ENCODE measurements at places on chromosomes 3 and 15. TPM values are rescaled to one million over a fixed set of nuclear protein-coding genes. Genes with fewer than 3 reads are reported as not detected.

ATP8B4 gene
- total RNA-seq: 9.5 TPM

GOLGA6L4 gene
- total RNA-seq: 2.8 TPM

PODXL2 gene
- 6.4 TPM for total RNA-seq

RBP2 gene
- 295 TPM for total RNA-seq

CFAP20DC gene
- total RNA-seq: 2.6 TPM

CATSPER2 gene
- 3.9 TPM for total RNA-seq

DNA sequence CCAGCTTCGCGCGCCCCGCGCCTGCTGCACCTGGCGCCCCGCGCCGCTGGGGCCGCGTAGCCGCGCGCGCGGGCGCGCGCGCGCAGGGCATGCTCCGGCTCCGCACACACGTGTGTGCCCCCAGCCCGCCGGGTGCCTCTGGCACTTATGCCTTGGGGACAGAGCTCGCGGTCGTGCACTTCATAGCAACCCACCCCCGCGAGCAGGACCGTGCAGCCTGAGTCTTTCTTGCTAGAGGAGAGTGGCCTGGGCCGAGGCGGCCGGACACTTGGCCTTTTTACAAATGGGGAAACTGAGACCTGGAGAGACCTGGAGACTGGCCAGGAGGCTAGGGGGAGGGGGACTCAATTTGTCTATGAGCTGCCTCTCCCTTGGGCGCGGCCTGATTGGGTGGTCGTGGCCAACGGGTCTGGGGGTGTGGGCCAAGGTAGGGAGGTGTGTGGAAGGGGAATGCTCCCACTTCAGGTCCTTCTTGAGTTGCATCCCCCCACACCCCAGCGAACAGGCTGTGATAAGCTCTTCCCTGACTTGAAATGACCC lies 562 bp downstream of the NBEAL2 start:
- H3K4me3 ChIP-seq: peak overlapping the region; percentile 89
- peak overlapping the region; percentile 74 for H3K27ac ChIP-seq
- H3K36me3 ChIP-seq: no peaks in the 10 kb centered on the region

DNA sequence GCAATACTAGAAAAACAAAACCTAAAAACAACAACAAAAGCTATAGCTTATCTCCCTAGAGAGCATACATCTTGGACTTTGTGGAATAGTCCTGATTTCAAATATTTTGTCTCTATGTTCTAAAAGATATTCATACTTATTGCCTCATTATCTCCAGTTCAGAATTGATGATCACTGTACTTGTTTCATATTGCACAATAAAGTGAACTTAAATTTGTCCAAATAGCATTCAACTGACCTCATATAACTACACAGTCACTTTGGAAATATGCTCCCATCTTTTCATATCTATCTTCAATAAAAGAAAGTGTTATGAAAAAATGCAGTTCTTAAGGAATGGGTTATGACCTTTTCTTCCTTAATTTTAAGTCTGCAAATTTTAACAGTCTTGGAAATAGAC lies 228.6 kb upstream of the CMC1 start:
- no peaks in the 10 kb centered on the region for H3K4me1 ChIP-seq
- DNase-seq: no peak
- no peaks in the 10 kb centered on the region for H3K36me3 ChIP-seq
- no peaks in the 10 kb centered on the region for H3K27me3 ChIP-seq
- H3K27ac ChIP-seq: no peak overlapping the region
- no peak overlapping the region for H3K4me3 ChIP-seq

DNA sequence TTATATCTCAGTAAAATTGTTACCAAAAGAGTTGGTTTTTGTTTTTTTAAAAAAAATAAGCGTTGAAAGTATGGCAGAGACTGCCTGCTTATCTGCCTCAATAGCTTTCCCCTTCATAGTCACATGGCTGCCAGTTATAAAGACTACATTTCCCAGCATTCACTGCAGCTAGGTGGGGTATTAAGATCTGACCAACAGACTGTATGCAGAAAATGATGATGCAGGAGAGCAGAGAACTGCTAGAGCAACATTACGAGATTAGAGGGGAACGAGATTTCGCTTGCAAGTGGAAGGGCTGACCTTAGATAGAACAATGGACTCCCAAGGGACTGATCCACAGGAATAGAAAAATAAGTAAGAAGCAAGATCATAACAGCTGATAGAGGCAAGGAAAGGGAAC lies 14.3 kb downstream of the RHOA start:
- H3K27ac ChIP-seq: no peak overlapping the region
- no peaks in the 10 kb centered on the region for H3K27me3 ChIP-seq
- peak; percentile 26 for DNase-seq

DNA sequence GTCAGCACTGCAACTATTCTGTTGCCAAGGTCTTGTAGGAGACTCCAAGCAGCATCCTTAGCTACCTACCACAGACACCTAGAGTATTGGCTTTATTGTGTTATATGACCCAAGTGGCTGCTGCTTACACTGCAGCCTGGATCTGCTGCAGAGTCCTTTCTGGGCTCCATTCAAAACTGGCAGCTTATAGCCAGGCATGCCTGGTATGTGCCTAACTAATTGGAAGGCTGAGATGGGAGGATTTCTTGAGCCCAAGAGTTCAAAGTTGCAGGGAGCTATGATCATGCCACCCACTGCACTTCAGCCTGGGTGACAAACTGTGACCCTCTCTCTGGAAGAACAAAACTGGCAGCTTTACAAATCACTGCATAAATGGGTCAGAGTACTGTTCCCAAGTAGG lies 8.6 kb downstream of the NDUFB4 start:
- no peak overlapping the region for H3K4me3 ChIP-seq
- no peaks in the 10 kb centered on the region for H3K27me3 ChIP-seq
- H3K27ac ChIP-seq: no peak overlapping the region
- no peak for DNase-seq
- H3K36me3 ChIP-seq: no peaks in the 10 kb centered on the region

DNA sequence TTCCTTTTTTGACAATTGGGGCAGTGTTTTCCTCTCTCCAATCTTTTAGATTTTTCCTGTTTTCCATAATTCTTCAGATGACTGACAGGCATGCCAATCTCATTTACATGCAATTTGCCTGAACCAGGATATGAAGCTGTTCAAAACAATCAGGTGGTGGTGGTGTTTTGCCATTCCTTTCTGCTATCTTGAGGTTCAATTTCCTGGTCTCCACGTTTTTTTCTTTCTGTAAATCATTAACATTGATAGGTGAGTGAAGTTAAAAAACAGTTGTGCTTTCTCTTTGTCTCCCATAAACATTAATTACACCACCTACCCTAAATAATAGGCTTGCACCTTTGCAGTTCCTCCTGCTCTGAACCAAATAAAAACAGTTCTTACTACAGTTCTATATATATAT lies 49.1 kb downstream of the C2CD4A start:
- H3K4me1 ChIP-seq: peaks cover 24% of the 10 kb centered on the region
- no peaks in the 10 kb centered on the region for H3K36me3 ChIP-seq
- no peaks in the 10 kb centered on the region for H3K27me3 ChIP-seq
- DNase-seq: peak; percentile 31
- H3K27ac ChIP-seq: peak overlapping the region; percentile 85

DNA sequence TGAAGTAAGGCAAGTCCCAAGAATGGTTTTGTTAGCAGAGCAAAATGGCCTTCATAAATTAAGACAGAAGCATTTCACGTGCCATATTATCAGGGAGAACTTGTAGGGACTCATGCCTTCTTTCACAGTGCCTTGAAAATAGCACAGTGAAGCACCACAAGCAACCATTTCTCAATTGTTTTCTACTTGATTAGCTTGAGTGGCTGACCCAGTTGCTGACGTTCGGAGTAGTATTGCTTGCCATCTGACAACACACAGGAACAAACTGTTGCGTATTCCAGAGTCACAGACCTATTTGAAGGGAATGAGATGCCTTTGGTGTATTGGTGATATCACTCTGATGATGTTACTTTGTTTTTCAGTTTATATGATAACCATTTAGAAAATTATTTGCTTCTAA lies 3.0 kb upstream of the C3orf52 start:
- H3K27ac ChIP-seq: no peak overlapping the region
- H3K36me3 ChIP-seq: no peaks in the 10 kb centered on the region
- H3K27me3 ChIP-seq: no peaks in the 10 kb centered on the region
- peaks cover 20% of the 10 kb centered on the region for H3K4me1 ChIP-seq

DNA sequence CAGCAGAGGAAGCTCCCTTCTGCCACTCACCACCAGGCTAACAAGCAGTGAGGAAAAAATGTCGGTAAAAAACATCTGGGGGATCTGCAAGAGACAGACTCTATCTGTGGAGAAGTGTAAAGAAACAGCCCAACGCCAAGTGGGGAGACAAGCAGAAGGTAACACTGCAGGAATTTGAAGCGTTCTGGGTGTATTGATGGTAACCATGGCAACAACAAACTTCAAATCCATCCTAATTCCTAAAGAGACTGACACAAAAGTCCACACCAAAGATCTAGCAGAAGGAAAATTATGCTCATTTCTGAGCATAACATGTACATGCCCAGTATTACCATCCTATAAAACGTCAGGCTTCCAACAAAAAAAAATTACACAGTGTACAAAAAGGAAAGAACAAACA lies 449.3 kb downstream of the GABRB3 start:
- no peaks in the 10 kb centered on the region for H3K36me3 ChIP-seq
- H3K4me3 ChIP-seq: no peak overlapping the region
- no peaks in the 10 kb centered on the region for H3K4me1 ChIP-seq
- no peak overlapping the region for H3K27ac ChIP-seq

- no peak overlapping the region for H3K27ac ChIP-seq
- no peaks in the 10 kb centered on the region for H3K27me3 ChIP-seq
- H3K36me3 ChIP-seq: no peaks in the 10 kb centered on the region
- DNase-seq: no peak
- no peaks in the 10 kb centered on the region for H3K4me1 ChIP-seq
- no peak overlapping the region for H3K4me3 ChIP-seq
Measured at GRCh38 chr3:60932643-60933042, 318.6 kb downstream of the FHIT start.

GRCh38 chr3:48949376-48949717 lies 30.7 kb downstream of the ARIH2 start:
- H3K36me3 ChIP-seq: no peaks in the 10 kb centered on the region
- H3K27me3 ChIP-seq: no peaks in the 10 kb centered on the region
- no peak overlapping the region for H3K27ac ChIP-seq
- H3K4me1 ChIP-seq: no peaks in the 10 kb centered on the region
- DNase-seq: no peak
- H3K4me3 ChIP-seq: no peak overlapping the region

GRCh38 chr3:107260207-107260606 lies 117.0 kb upstream of the CCDC54 start:
- H3K4me1 ChIP-seq: peaks cover 11% of the 10 kb centered on the region
- H3K27ac ChIP-seq: no peak overlapping the region
- no peak overlapping the region for H3K4me3 ChIP-seq
- no peak for DNase-seq

GRCh38 chr15:74318376-74319137 lies 48.9 kb downstream of the CYP11A1 start:
- no peaks in the 10 kb centered on the region for H3K36me3 ChIP-seq
- peak overlapping the region; percentile 93 for H3K27ac ChIP-seq
- no peaks in the 10 kb centered on the region for H3K27me3 ChIP-seq
- DNase-seq: no peak

GRCh38 chr3:115905871-115906270 lies 282.6 kb downstream of the GAP43 start:
- no peaks in the 10 kb centered on the region for H3K36me3 ChIP-seq
- DNase-seq: no peak
- no peak overlapping the region for H3K27ac ChIP-seq
- no peak overlapping the region for H3K4me3 ChIP-seq
- no peaks in the 10 kb centered on the region for H3K27me3 ChIP-seq
- H3K4me1 ChIP-seq: no peaks in the 10 kb centered on the region

DNA sequence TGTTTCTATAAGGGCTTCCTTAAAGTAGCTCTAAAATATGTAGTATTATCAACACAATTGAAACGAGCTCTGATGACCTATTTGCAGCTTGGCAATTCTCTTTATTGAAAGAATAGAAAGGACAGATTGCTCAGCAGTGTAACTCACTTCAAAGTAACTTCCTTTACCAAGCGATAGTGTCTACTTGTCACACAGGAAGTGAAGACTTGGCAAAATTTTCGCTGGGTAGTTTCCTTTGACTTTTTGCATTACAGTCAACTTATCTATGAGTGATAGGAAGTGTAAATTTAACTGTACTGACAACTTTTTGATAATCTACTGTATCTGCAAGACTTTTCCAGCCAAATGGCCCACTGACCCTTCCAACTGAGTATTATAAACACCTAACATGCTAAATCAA lies 22.8 kb downstream of the SLC9A9 start:
- no peaks in the 10 kb centered on the region for H3K36me3 ChIP-seq
- DNase-seq: no peak
- H3K4me3 ChIP-seq: no peak overlapping the region

GRCh38 chr3:124281453-124282316 lies 289.8 kb upstream of the ROPN1 start:
- H3K4me3 ChIP-seq: no peak overlapping the region
- no peak overlapping the region for H3K27ac ChIP-seq
- peak; percentile 33 for DNase-seq
- H3K36me3 ChIP-seq: no peaks in the 10 kb centered on the region

DNA sequence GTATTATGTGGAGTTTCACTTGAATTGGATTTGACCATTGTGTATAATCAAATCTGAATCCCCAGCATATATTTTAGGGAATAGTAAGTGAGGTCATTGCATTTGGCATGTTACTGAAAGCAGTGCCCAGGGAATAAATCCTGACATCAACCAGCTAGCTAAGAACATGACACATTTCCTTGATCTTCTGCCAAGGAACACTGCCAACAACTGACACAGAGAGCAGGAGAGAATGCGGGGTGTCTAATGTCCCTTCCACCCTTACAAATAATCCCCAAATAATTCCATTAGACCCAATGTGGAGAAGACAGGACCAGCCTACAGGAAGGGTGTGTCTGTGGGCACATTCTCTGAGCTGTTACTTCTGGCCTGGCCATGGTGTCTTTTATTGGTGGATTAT lies 30.6 kb upstream of the UBE3A start:
- no peak overlapping the region for H3K27ac ChIP-seq
- H3K36me3 ChIP-seq: no peaks in the 10 kb centered on the region
- DNase-seq: no peak
- no peak overlapping the region for H3K4me3 ChIP-seq
- H3K27me3 ChIP-seq: no peaks in the 10 kb centered on the region

- peaks cover 3% of the 10 kb centered on the region for H3K36me3 ChIP-seq
- H3K27me3 ChIP-seq: no peaks in the 10 kb centered on the region
- DNase-seq: no peak
- no peak overlapping the region for H3K27ac ChIP-seq
Measured at GRCh38 chr3:108134555-108134880, 43.7 kb upstream of the CD47 start.

- no peaks in the 10 kb centered on the region for H3K27me3 ChIP-seq
- no peak overlapping the region for H3K27ac ChIP-seq
- H3K36me3 ChIP-seq: no peaks in the 10 kb centered on the region
- DNase-seq: no peak
- no peak overlapping the region for H3K4me3 ChIP-seq
- no peaks in the 10 kb centered on the region for H3K4me1 ChIP-seq
Measured at GRCh38 chr3:130671545-130672312, 74.9 kb downstream of the PIK3R4 start.

DNA sequence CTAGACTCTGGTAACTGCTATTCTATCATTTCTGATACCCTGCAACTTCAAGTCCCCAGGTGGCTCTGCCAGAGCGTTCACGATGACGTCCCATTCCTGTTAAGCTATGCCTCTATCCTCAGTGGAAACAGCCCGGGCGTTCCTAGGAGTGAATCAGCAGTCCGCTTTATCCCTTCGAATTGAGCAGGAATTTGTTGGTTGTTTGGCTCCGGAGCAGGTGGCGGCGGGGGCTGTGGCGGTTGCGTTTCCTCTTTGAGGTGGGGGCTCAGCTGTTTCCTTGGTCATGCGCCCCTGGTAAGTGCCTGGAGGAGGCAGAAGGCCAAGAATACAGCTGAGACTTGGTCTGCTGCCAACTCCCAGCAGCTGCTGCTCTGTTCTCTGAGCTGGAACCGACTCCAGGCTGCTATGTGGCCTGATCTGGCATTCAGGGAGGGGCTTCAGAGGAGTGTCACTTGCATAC lies 25.2 kb downstream of the ARPP21 start:
- H3K36me3 ChIP-seq: no peaks in the 10 kb centered on the region
- DNase-seq: peak; percentile 30
- no peak overlapping the region for H3K27ac ChIP-seq
- H3K4me3 ChIP-seq: no peak overlapping the region
- no peaks in the 10 kb centered on the region for H3K4me1 ChIP-seq
